CD4-positive, alpha-beta T cell treated with Interleukin-21 for 1 hour (primary cell): ENCODE measurements at places on chromosomes 16 and 17.
A peak's percentile ranks its signal among the peaks of the same experiment; 100 is the strongest.

DNA sequence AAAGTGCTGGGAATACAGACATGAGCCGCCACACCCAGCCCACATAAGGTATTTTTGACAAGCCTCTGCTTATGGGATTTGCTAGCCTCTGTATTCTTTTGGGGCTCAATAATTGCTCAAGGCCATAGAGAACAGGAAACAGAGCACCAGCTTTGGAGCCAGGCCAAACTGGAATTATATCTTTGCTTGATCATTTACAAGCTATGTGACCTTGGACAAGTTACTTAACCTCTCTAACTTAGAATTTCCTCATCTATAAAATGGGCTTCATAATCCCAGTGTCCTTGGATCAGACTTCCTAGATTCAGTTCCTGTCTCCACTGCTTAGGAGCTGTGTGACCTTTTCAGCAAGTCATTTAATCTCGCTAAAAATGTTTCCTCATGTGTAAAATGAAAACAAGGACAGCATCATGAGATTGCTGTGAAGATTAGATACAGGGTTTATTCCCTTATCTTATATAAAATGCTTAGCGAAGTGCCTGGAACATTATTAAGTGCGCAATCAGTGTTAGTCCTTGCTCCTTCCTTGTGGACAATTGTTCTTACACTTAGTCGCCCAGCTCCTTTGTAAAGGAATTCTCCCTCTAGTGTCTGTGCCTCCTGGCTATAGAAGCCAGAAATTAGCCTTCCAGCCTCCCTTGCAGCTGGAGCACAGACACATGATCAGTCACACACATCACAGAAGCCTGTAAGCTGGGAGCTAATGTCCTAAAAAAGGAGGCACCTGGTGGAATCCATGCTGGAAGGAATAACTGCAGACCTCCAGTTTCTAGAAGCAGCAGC lies 16.6 kb downstream of the KRT9 start:
- no peak for DNase-seq

DNA sequence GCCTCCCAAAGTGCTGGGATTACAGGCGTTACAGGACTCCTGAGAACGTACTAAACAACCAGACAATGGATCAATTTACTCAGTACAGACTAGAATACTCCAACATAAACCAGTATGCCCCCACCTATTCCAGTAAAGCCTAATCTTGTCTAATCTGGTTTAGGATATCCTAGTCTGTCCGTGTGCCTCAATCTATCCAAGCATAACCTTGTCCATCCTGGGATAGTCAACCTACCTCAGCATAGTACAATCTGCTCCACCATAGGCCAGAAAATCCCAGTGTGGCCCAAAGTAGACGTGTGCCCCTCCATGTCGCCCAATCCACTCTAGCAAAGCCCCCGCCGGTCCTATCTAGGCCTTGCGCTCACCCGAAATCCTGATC lies 625 bp downstream of the DVL2 start:
- DNase-seq: no peak

- no peak for DNase-seq
Observed at GRCh38 chr17:48564188-48565021, 13.7 kb downstream of the HOXB4 start.

- DNase-seq: no peak
Observed at GRCh38 chr16:25628766-25629165, 63.0 kb upstream of the HS3ST4 start.

DNA sequence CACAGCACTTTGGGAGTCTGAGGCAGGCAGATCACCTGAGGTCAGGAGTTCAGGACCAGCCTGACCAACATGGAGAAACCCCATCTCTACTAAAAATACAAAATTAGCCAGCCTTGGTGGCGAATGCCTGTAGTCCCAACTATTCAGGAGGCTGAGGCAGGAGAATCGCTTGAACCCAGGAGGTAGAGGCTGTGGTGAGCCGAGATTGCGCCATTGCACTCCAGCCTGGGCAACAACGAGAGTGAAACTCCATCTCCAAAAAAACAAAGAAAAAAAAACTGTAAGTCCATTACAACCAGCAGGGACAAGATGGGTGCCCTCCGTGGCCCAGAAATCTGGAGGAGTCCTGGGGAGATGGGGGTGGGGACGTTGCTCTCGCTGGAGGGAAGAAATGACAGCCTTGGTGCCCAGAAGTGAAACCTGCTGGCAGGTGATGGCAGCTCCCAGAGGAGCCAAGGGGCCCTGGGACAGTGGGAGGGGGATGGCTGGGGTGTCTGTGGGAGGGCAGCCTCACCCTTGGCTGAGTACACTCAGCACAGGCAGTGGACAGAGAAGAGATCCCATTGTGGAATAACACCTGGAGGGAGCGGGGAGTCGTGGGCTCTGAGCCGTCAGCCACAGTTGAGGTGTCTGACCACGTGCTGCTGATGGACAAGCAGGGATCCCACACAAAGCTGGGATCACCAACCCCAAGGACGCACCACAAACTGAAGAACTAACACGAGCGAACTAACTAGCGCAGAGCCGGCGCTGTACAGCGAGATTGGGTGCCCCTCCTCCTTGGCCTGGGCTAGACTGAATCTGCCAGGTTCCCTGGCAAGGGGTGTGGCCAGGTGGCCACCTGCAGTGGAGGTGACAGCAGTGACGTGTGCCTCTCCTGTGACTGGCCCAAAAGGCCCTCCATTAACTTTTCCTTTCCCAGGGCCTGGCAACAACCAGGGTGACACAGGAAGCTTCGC lies 46.9 kb upstream of the BAHCC1 start:
- no peak for DNase-seq

DNA sequence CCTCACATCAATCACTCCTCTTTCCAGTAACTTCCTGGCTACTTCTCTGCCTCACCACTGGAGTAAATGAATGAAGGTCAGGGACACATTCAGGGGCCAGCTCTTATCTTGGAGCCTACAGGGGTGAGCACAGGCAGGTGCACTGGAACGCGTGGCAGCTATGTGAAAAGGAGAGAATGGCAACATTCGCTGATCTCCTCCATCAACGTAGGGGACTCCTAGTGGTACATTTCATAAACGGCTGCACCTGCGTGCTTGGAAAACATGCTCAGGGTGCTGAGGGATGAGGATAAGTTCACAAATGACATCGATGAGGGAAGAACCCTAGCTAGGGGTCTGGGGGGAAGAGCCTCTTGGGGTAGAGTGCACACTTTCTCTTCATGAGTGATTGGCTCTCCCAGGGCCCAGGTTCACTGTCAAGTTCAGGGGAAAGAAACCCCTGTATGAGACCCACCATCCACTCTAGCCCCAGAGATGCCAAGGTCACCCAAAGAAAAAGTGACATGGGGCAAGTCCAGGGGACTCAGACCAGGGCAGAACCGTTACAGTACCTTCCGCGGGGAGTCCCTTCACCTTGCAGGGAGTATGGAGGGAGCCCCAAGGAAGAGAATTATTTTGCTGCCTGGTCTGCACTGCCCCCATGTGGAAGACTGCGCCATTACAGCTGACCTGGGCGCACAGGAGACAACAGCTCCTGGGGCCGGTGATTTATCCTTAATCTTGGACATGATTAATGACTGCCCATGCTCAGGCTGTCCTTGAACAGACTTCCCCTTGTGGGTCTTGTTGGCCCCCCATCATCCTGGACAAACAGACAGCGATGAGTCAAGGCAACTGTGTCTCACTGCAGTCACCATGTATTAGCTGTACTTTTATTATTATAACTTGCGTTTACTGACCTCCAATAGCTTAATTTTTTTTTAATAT lies 30.1 kb downstream of the VAC14 start:
- peak; percentile 40 for DNase-seq
